BJ (cell line): ENCODE measurements at places on chromosomes 2 and 18.

DNA sequence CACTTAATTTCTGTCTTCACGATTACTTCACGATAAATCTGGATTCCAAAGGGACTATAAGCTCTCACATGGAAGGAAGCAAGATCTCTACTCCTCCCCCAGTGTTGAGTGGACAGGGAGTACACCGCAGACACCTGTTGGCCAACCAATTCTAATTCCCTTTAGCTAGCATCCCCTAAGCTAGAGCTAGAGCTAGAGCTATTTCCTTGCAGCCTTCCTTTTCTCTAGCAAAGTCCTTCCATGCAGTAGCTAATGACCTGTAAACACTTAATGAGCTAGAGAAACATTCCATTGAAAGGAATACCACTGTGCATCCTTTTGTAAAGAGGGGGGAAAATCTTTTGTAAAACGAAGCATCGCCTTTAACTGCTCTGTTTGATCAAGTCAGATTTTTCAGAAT, 56.5 kb downstream of the BCL11A start:
- DNase-seq, result no peak

- DNase-seq, result no peak
These were observed 5.5 kb upstream of the RMDN2 start for GRCh38 chr2:37919631-37920032.

- DNase-seq, result no peak
These were observed 7.5 kb downstream of the SGPP2 start for GRCh38 chr2:222431869-222432268.

DNA sequence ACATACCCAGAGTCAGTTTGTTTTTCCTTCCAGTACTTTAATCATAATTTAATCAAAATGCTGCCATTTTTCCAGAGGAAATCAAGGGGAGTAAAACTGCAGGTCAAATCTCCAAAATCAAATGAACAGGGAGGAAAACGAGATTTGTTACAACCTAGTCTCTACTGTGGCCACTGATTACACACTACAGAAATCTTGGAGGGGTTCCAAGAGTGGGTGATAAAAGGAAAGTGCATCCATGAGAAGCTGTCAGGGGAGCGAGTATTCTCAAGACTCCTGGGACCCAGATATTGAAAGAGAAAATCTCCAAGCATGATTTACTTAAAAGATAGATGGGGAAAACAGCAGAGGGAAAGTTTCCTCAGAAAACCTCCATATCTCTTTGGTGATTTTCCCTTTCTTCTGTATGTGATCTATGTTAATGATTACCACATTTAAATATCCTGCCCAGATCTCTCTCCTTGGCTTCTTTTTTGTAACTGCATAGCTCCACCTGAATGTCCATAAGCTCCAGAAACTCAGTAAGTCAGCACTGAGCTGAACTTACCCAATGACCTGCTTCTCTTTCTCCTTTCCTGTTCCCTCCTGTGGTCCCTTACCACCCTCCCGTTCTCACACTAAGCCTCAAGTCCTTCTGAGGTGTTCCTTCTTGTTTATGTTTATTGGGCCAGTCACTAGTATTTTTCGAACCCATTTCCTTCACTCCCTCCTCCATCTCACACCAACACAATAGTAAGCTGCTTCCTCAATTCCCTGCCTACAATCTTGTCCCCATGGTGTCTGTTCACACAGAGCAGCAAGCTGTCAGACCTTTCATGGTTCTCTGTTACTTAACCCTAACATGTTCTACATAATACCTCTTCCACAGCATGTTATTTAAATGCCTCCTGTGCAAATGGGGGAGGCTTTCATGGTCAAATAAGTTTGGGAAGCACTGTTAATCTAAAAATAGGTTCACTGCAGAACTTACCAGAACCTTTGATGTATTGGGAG, 73.9 kb upstream of the TWSG1 start:
- DNase-seq, result no peak

- no peak for DNase-seq
These were observed 136.8 kb downstream of the TPO start for GRCh38 chr2:1550076-1550475.

- no peak for DNase-seq
These were observed 4.0 kb downstream of the DOK1 start for GRCh38 chr2:74558284-74559230.

DNA sequence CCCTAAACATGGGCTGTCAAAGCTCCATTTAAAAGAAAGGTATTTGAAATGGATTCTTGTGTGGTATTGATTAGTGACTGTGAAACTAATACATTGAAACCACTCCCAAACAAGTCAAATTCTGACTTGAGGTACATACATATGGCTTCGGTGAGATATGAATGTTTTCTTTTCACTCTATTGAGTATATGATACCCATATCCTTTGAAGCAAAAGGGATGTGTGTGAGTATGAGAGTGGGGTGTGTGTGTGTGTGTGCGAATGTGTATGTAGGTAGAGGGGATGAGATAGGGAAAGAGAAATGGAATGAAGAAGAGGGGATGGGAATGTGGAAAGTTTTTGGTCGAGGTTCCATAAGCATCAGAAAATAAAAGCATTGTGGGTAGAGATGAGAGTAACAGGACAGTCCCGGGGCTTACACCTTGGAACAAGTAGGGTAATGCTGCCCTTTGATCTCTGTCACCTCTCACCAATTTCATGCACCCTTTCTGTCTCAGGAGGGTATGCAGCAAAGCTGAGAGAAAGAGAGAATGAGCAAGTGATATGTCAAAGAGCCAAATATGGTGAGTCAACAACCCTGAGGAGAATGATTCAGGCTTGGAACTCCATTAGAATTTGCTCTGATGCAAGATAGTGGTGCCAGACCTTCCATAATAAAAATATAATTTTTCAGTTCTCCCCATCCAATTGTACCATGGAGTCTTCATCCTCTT, 64.0 kb upstream of the ZEB2 start:
- peak; percentile 62 for DNase-seq

DNA sequence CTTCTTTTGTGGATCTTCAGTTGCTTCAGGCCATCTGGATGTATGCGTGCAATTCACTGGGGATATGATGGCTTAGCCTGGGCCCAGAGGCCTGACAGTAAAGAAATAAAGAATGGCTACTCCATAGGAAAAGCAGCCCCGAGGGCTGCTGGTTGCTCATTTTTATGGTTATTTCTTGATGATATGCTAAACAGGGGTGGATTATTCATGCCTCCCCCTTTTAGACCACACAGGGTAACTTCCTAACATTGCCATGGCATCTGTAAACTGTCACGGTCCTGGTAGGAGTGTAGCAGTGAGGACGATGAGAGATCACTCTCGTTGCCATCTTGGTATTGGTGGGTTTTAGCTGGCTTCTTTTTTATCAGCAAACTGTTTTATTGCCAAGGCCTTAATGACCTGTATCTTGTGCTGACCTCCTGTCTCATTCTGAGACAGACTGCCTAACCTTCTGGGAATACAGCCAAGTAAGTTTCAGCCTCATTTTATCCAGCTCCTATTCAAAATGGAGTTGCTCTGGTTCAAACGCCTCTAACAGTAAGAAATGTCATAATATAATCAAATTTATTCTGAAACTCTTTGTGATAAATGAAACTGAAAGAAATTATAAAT, 60.5 kb downstream of the DSEL start:
- DNase-seq, result no peak

DNA sequence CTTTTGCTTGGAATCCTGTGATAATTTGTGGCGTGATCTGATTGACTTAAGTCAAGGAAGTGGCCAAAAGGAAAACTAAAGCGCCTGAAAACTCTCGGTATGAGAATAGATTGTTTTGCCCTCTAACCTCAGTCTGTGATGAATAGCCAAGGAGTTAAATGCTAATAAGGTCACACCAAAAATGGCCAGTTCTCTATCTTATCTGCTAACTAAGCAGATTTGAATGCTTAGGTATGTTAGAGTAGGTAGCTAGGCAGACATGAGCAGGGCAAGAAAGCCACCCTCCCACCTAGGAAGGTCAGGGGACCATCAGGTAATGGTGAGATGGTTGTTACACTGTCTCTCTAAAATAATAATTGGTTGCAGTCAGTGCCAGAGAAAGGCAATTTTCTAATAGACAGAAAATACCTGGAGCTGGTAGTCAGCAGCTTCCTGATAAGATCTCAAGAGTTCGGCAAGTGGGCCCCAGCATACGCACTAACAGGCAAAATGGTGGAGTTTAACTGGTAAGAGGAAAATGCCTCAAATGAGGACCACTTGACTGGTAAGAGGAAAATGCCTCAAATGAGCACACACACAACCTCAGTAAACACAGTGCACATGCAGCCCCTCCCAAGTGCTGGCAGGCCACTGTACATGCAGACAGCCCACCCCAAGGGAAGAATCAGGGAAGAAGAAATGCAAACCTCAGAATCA, 468.4 kb downstream of the MBD2 start:
- no peak for DNase-seq

DNA sequence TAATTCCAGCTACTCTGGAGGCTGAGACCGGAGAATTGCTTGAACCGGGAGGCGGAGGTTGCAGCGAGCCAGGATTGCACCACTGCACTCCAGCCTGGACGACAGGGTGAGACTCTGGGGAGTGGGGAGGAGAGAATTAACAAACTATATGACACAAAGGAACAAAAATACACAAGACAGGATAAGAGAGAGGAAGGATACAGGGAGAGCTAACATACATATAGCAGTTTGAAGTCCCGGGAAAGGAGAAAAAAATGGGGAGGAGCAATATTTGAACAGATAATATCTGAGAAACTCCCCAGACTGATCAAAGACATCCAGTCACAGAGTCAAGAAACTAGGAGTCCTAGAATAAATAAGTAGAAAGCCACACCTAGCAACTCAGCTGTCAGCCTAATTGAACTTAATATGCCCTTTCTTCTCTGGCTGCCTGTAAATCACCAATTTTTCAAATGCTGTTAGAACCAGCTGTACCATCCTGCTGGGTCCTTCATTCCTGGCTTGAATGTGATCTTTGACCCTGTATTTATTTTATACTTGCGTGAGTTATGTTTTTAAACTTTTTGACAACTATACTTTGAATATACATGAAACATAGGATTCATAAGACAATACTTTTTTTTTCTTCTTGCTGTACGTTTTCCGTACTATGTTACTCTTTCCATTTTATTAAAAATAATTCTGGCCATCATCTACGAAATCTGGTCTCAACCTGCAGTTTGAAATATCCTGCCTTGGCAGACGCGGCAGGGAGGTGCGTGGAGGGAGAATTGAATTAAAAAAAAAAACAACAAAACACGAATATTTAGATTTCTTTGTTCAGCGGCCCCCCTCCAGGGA, 876 bp upstream of the CYP27A1 start:
- no peak for DNase-seq

- DNase-seq, result no peak
These were observed 68.6 kb upstream of the ACKR3 start for GRCh38 chr2:236501026-236501425.

- no peak for DNase-seq
These were observed 34.5 kb upstream of the RAB31 start for GRCh38 chr18:9673296-9674251.

- no peak for DNase-seq
These were observed 175.5 kb downstream of the AGAP1 start for GRCh38 chr2:235669269-235669831.

GRCh38 chr2:120261387-120262006, 8.8 kb downstream of the RALB start:
- DNase-seq, result no peak

GRCh38 chr2:97963079-97963406, 32.7 kb downstream of the TMEM131 start:
- DNase-seq, result no peak

- DNase-seq, result no peak
These were observed 153.7 kb upstream of the VRK2 start for GRCh38 chr2:57892920-57893319.

DNA sequence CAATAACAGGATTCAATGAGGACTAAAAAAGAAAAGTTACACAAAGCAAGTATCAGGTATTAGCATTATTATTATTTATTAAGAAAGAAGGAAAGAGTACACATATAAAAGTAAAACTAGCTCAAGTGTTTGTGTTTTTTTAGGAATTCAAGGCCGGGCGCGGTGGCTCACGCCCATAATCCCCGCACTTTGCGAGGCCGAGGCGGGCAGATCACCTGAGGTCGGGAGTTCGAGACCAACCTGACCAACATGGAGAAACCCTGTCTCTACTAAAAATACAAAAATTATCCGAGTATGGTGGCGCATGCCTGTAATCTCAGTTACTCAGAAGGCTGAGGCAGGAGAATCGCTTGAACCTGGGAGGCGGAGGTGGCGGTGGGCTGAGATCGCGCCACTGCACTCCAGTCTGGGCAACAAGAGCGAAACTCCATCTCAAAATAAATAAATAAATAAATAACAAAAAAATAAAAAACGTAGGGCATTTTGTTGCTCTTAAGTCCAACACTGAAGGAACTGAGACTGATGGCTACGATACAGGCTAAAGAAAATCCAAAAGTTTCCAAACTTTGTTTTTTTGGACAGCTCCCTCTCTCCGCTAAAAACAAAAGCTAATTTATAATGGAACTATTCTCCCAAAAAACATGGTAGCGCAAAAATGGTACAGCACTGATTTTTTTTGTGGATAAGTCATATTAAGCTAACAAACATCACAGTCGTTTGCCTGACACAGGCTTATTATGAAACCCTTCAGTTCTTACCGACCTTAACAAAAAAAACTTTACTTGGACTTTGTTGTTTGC, 1.7 kb downstream of the TRAPPC8 start:
- no peak for DNase-seq

DNA sequence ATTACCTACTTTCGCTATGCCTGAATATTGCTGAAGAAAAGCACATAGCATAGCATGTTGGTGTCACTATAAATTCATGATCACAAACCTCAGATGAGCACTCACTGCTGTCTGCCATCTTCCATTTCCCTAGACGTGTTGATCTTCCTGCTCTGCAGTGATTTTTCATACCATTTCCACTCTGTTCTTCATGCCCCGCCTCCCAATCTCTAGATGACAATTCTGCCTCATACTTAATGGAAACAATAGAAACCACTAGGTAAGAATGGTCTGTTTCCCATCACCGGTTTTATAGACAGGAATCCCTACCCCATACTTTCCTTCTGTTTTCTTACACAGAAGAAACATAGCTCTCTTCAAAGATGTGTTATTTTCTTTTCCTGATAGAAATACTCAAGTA, 63.8 kb downstream of the PIK3C3 start:
- DNase-seq, result no peak

GRCh38 chr2:227460070-227460485, 11.9 kb upstream of the AGFG1 start:
- no peak for DNase-seq

GRCh38 chr2:188937228-188938220, 36.6 kb upstream of the COL3A1 start:
- DNase-seq, result peak; percentile 13

DNA sequence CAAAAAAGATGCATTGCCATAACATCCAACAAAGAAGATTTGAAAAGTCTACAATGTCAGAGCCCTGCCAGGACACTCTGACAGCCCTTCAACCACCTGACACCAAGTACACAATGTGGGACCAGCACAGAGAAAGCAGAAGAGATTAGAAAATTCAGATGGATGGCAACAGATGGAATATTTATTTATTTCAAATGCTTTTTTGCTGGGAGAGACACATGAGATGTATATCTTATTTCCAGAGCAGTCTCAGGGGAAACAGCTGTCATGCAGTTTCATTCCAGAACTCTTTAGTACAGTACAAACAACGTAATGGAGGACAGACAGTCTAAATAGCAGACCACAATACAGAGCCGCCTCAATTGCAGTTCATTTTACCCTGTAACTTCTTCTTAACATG, 110.1 kb downstream of the MAIP1 start:
- DNase-seq, result no peak
